ENCODE measurements at places on chromosomes 2 and 18.
A peak's percentile ranks its signal among the peaks of the same experiment; 100 is the strongest.

GRCh38 chr2:47225061-47225783 lies 70.1 kb upstream of the STPG4 start:
- peak; percentile 80 for DNase-seq

DNA sequence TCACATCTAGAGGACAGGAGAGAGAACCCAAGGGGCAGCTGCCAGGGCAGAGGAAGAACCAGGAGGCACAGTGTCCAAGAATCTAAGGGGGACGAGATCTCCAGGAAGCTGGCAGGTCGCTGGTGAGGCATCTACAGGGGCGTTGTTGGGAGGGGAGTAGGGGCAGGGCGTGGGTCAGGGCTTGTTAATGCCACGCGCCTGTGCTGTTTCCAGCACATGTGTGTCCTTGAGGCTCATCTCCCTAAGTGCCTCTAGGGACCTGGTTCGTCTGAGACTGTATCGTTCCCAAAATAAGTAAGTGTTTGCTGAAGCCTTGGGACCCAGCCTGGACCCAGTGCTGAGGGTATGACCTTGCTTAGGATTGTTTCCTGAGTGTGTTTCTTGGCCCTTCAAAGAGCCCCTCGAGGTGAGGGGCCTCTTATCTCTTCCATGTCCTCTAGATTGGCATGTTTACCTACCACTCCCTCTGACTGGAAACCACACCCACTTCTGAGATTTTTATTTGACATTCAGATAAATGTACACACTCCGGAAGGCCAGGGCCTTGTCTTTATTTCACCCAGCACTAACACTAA lies 22.2 kb downstream of the HK2 start:
- DNase-seq: no peak

- DNase-seq: no peak
Observed at GRCh38 chr18:45231617-45232016, 383.7 kb upstream of the SLC14A2 start.

DNA sequence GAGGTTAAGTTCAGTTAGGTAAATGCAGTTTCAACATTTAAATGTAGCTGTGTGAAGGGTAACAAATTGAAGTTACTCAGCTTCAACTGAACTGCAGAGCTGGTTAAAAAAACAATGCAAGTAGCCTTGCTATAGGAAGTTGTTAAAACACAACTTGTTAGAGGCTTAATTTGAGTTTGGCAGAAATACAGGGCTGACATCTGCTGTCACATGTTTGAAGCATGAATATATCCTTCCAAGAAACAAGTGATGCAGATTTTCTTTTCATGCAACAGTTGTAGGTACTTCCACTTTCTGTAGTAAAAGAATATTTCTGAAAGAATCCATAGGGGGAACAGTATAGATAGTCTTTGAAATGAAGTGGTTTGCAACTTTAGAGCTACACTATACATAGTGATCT lies 208.7 kb upstream of the RASGRP3 start:
- DNase-seq: no peak

GRCh38 chr2:136395582-136395981 lies 277.6 kb upstream of the CXCR4 start:
- no peak for DNase-seq

DNA sequence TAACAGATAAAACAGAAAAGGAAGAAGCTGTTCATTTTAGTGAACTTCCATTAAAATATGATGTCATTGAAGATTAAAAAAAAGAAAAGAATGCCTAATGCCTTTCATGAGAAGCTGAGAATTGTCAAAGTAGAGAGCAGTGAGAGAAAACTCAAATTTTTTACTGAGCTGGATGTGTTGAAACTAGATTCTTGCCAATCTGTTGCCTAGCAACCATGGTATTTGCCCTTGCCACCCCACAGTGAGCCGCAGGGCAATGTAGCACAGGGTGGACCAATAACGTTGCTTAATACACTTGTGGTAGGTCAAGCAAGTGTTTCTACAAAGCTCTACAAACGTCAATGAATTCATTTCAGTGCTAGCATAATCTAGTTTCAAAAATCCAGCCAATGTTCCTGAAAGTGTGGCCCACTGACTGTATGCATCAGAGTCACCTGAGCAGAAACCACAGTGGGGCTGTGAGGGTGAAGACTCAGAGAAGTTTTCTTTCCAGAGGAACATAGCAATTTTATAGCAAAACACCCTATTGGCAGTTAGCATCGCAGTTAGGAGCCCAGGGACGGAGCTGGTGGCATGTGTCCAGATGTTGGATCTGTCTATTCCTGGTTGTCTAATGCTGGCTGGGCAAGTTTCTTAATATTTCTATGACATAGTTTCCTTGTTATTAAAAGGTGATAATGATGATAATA lies 132.2 kb downstream of the DOCK10 start:
- peak; percentile 87 for DNase-seq

DNA sequence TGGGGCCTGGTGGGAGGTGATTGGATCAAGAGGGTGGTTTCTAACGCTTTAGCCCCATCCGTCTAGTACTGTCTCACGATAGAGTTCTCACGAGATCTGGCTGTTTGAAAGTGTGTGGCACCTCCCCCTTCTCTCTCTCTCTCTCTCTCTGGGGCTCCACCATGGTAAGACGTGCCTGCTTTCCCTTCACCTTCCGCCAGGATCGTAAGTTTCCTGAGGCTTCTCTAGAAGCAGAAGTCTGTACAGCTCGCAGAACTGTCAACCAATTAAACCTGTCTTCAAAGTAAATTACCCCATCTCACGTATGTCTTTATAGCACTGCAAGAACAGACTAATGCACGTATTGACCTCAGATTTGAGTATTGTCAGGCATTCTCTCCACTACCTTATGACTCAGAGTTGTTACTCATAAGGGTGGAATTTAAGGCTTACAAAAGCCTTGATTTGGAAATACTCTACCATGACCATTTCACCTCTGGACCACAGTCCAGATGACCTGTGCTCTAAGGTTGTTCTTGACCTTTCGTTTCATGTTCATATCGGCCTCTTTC lies 99.5 kb upstream of the AGAP1 start:
- DNase-seq: peak; percentile 77

- DNase-seq: no peak
Observed at GRCh38 chr2:190844700-190845401, 35.8 kb upstream of the GLS start.

DNA sequence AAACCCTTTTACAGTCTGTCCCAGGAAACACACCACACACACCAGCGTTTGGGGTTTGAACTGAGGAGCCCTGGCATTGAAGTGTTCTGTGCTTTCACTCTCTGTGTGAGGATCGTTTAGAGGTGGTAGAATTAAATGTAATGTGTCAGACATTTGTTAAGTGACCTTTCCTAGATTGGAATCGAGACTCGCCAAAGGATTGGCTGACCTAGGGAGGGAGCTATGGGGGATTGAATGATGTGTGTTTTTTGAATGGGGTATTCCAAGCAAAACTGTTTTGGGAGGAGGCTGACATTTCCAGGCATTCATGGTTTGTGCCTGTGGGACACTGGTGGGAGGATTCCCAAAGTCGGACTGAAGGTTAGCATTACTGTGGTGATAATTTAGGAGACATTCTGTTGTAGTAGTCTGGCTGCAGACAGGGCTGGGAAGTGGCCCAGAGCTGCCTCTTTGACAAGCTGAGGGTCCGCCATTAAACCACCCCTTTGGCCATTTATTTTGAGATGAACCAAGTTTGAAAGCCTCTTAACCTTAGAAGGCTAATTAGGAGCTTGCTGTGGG lies 1.7 kb downstream of the MYO1B start:
- no peak for DNase-seq

DNA sequence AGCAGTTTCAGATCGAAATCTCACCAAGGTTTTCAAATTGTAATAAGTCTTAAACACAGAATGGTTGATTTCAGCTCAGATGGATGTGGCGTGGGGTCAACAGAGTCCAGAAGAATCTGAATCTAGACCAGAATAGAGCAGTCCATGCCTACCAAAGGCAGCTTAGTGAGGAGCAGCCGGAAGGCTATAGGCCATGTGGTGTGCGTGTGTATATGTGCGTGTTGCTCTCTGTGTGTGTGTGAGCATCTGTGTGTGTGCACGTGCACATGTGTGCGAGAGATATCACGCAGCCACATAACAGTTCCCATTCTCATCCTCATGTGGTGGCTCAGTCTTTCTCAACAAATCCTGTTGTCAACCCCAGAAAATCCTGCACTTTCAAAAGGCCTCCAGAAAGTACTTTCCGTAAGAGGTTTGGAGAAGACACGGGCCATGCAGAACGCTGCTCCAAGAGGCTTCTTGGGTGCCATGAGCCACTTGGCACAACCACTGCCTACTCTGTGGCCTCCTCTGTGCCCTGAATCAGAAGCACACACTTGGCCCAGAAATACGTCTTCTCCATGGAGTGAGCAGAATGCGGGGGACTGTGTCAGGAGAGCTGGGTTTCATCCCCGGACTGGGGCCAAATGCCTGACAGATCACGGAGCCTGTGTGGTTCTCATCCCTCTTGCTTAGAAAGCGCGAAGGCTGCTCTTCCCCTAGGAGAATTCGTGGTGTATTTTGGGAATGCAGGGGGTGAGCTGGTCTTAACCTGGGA lies 67.3 kb downstream of the ACKR3 start:
- no peak for DNase-seq

- no peak for DNase-seq
Observed at GRCh38 chr18:6015364-6015763, 120.0 kb upstream of the TMEM200C start.

GRCh38 chr2:107984707-107985106 lies 1.6 kb upstream of the SLC5A7 start:
- no peak for DNase-seq

GRCh38 chr2:175080479-175080878 lies 75.3 kb upstream of the CHN1 start:
- DNase-seq: no peak

- DNase-seq: no peak
Observed at GRCh38 chr2:156147594-156148330, 184.8 kb downstream of the NR4A2 start.

GRCh38 chr2:168614172-168615018 lies 158.3 kb downstream of the CERS6 start:
- DNase-seq: no peak

DNA sequence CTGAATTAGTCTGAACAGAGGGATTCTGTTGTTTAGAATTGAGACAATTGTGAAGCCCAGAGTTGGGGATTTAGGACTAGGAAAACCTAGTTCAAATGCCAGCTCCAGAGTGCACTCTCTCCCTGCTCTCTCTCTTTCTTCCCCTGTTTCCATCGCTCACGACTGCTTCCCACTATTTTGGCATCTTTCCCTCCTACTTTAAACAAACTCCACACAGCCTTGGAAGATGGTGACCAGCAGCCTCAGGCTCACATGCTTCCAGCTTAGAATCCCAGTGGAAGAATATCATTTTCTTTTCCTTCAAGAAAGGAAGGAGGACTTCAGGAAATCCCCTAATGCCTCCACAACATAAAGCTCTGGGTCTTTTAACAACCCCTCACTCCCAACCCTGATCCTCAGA lies 6.1 kb upstream of the DNMT3A start:
- DNase-seq: no peak

DNA sequence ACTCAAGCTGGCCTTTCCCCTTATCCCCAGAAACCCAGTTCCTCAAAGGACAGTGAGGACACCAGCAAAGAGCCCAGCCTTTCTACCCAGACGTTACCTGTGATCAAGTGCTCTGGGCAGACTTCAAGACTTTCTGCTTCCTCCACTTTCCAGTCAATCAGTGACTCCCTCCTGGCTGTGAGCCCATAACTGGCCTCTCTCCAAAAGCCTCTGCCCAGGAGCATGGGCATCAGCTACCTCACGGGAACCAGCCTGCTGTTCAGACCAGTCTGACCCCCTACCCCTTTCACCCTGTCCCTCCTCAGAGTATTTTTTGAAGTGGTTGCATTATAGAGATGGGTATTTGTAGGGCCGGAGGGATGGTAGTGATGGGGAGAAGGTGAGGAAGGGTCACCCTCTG lies 27.7 kb upstream of the CYP27A1 start:
- no peak for DNase-seq

- DNase-seq: no peak
Observed at GRCh38 chr2:31138037-31138962, at the start of gene GALNT14. Gene GALNT14 (minus strand): TSS chr2:31138440. CDS start chr2:31138086, 354 bp downstream.

DNA sequence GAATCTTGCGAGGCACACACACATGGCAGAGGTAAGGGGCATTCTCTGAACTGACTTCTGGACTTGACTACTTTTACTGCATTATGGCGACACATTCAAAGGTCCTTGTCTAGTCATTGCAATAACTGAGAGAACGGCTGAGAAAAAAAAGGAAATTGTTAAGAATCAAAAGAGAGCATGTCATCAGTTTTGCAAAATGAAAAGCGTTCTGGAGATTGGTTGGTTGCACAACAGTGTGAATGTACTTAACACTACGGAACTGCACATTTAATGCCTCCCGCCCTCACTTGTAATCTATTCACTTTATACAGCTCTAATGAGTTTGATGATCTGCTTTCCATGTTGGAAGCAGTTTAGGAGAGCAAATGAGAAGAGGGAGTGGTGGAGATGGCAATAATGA lies 68.5 kb upstream of the NFU1 start:
- DNase-seq: no peak

- no peak for DNase-seq
Observed at GRCh38 chr2:127463155-127463991, 45.1 kb downstream of the PROC start.

DNA sequence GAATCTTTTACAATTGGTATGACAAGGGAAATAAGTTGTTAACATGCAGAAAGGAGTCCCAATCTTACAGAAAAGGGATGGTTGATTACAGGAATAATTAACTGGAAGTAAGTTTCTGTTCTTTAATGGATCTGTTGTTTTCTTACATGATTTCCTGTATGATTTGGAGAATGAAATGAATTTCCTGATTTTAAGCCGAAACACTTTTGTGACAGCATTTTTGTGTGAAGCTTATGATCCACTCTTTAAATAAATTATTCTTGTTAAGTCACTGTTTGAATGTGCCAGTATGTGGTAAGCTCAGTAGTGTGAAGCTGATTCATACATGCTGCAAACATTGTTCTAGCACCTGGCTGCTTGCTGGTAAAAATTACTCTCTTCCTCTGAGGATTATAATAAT lies 516.2 kb downstream of the DCDC2C start:
- DNase-seq: peak; percentile 4

DNA sequence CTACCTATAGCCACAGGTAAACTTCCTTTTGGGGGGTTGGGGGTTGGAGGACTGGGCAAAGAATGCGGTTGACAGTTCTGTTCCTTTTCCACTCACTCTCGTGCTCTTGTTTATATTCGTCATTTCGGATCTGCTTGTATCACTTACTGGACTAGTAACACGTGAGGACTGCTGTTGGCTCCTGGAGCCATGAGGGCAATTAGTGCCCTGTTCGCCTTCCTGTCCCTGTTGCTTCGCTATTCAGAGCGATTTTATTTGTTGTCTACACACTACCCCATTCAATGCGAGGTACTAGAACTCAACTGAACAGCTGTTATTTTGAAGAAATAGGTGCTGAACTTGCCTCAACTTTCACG lies 1.1 kb downstream of the KCNJ3 start:
- DNase-seq: no peak

DNA sequence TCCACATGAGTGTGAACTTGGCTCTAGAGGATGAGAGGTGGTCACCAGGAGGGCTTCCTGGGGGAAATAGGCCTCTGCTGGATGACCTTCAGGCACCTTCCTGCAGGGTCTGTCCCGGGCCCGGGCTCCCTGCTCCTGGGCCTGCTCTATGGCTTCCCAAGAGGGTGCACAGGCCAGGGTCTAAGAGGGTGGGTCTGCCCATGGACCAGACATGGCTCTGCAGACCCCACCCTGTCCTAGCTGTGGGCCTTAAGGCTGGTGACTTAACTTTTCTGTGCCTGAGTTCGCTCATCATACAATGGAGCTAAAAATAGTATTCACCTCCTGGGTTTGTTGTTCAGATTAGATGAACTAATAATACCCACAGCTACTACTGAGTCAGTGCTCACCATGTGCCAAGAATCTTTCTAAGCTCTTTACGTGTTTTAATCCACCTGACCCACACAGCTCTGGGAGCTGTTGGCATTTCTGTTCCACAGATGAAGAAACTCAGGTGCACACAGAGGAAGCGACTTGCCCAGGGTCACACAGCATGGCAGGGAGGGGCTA lies 14.4 kb downstream of the INHBB start:
- DNase-seq: no peak
